ENCODE measurements at places on chromosomes 16 and 17. TPM values are rescaled to one million over a fixed set of nuclear protein-coding genes. Genes with fewer than 3 reads are reported as not detected.

GRCh38 chr17:18039535-18040260 is 490 bp downstream of the GID4 start:
- DNase-seq: no peak

DNA sequence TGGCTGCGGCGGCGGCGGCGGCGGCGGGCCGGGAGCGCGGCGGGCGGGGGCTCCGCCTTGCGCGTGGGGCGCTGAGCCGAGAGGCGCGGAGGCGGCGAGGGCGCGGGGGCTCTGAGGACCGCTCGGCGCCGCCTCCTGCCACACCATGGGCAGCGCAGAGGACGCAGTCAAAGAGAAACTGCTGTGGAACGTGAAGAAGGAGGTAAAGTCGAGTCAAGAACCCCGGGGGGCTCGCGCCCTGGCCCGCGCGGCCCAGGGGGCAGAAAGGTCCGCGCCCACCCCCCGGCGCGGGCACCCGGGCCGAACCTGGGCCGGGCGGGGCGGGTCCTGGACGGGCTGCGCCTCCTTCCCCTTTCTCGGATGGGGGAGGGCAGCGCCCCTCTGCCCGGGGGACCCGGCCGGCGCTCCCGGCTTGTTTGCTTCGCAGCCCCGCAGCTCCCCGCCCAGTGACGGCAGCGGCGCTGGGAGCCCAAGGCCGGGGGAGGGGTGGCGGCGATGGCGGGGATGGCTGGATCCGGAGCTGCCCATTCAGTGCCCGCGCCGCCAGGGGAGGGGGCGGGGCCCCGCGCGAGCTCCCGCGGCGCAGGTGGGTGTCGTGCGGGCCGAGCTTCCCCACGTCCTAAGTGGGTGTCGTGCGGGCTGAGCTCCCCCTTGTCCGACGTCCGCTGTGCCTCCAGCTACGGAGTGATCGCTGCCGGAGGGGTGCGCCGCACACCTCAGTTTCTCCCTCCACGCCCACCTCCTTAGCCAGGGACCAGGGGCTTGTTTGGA is 428 bp downstream of the SGSM2 start:
- DNase-seq: no peak

DNA sequence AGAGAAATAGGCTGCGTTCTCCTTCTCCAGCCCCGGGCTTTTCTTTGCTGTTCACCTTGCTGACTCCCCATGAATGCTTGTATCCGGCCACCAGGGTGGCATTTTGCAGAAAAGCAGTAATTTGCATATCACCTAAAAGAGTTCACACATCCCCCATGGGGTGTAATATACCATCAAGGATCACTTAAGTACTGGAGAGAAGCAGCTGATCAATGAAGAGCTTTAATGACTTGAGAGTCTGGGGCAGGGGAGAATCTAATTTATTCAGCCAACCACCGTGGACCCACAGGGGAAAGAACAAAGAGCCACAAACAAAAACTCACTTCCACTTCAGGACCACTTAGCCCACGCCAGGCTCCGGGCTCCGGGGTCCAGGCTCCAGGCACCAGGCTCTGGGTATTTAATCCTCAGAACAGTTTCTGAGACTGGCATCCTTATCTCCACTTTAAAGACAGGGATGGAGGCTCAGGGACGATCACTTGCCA is 33.9 kb upstream of the SEC14L1 start:
- no peak for DNase-seq

- DNase-seq: peak; percentile 25
These were observed 94.5 kb upstream of the WSCD1 start for GRCh38 chr17:5975661-5976060.

- no peak for DNase-seq
These were observed 10.9 kb upstream of the ARHGAP23 start for GRCh38 chr17:38417210-38417951.

DNA sequence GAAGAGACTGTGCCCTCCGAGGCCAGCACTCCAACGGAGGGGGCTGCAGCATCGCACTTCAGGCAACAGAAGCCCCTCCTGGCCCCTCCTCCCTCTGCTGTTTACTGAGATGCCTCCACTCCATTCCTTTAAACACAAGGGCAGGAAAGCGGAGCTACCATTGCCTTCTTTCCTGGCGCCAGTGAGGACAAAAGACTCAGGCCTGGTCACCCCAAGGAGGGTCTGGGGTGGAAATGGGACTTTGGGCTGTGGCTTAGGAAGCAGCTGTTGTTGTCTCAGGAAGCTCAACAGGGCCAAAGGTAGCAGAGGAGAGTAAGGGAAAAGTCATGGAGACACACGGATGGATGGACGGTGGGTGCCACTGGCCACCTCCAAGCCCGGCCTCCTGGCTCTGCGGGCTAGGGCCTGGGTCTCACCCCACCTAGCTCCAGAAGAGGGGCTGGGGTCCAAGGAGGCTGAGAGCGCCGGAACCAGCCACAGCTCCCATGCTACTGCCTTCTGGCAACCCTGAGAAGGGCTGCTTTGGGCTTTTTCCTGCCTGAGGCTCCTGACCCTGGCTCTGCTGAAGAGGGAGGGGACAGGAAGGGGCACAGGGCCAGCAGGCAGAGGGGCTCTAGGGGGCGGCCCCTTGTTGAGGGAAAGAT is 11.1 kb downstream of the CD300LG start:
- DNase-seq: no peak

GRCh38 chr16:69404275-69404805 is 18.5 kb upstream of the TERF2 start:
- no peak for DNase-seq

DNA sequence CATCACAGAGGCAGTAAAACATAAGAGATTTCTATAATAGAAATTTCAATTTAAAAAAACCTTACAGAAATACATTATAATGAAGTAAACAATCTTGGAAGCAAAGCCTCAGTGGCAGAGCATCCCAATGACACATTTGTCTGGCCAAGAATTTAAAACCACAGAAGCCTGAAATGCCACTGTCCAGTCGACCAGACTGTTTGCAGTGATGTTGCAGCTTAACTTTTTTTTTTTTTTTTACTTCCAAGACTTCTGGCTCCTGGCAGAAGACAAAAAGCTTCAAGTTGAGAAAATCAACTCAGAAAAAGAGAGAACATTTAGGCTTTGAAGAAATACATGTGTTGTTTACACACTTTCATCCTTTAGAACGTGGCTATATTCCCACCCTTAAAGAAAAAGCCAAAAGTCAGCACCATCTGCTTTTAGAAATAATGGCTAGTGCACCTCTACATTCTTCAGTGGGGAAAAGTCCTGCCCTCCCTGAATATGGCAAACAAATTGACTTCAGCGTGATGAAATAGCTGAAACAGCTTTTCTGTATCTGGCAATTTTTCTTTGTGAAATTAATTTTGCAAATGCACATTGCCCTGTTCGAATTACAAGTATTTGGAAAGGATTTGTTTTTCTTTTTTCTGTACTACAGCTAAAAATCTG is 205.5 kb upstream of the MON1B start:
- no peak for DNase-seq

- no peak for DNase-seq
These were observed 92.0 kb upstream of the CCL2 start for GRCh38 chr17:34163123-34163522.

GRCh38 chr16:88951501-88951900 is 25.5 kb downstream of the CBFA2T3 start:
- DNase-seq: no peak

- no peak for DNase-seq
These were observed 8.0 kb downstream of the SGSH start for GRCh38 chr17:80212109-80212508.

The FAM117A gene
- polyA plus RNA-seq: 20.1 TPM

DNA sequence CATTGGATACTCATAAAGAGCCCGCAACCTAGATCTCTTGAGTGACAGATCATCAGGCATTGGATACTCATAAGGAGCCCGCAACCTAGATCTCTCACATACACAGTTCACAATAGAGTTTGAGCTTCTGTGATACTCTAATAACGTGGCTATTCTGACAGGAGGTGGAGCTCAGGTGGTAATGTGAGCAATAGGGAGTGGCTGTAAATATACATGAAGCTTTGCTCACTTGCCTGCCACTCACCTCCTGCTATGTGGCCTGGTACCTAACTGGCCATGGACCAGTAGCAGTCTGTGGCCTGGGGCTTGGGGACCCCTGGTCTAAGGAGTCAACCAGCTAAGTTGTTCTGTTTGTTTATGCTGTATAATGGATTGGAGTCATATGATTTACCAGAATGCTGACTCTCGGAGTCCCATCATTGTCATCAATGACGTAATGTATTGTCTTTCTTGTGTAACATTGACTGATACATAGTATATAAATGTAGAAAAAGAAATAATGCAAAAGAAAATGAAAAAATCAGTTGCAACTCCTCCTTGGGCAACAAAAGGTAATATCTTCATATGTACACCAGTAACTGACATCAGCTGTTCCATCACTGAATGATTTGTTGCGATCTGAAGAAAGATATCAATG is 17.5 kb downstream of the ABCA9 start:
- no peak for DNase-seq

- no peak for DNase-seq
These were observed 7.7 kb downstream of the FBXL20 start for GRCh38 chr17:39393736-39394135.

DNA sequence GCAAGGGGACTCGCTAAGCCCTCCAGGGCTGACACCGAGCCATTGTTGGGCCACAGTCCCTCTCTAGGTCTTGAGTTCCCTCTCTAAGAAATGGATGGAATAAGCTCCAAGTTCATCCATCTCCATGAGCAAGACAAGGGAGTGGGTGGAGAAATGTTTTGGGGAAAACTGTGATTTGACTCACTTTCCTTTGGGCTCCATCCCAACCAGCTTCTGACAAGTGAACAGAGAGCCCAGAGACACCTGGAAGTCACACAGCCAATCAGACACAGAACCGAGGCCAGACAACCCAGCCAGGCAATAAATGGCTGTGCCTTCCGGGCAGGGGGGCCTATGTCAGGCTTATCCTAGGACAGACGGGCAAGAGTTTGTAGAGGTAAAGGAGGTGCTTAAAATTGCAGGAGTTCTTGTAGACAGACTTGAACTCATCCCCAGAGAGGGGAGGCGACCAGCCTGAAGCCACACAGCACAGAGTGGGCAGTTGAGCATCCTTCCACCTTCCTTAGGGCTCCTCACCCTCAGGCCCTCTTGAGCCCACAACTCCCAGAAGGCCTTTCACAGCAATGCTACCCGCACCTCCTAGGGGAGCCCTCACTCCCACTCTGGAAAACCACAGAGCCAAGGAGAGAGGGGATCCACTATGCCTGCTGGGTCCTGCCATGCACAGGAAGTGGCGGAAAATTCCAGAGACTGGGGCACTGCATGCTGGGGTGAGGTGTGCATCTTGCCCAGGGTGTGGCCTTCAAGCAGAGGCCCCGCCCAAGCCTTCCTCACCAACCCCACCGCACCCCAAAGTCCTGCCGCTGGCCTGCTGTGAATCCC is 9.5 kb upstream of the FAM83G start:
- DNase-seq: no peak

The ZSCAN10 gene
- polyA plus RNA-seq: not detected

The AIPL1 gene
- not detected for polyA plus RNA-seq

- no peak for DNase-seq
These were observed 760.1 kb downstream of the CDH11 start for GRCh38 chr16:64361753-64362152.

DNA sequence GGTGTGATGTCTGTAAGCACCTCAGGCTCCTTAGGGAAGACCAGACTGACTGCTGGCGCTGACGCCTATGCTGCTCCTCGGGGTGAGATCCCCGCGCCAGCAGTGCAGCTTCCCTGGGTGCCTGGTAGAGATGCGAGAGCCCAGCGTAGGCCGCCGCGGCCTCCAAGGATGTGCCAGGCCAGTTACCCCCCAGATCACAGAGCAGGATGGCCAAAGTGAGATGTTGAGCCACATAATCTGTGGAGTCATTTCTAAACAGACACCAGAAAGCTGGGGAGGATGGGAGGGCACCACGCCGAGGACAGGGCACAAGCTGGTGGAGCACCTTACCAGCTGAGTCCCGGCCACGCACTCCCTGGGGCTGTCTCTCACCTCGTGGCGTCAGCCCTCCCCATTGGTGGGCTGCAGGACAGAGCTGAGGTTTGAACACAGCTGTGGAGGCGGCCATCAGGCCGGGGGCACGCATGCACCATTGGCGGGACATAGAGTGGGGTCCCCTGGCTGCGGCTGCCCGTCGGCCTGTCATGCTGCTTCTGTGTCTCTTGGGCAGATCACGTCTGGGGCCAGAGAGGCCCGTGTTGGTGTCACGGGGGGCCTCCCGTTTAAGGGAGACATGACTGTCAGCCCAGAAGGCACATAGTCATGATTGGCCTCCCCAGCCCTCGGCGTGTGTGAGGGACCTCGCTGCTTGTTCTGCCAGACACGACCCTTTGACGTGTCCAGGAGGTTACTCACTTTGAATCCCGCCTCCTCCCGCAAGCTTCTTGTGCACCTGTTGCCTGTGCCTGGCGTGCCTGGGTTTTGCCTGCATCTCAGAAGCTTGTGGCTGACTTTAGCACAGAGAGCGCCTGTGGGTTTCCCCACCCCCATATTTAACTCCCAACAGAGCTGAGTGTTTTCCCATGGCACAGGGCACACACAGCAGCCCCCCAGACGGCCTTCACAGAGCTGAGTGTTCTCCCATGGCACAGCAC is 21.9 kb downstream of the MAPK8IP3 start:
- no peak for DNase-seq

- no peak for DNase-seq
These were observed 21.3 kb downstream of the B9D1 start for GRCh38 chr17:19341211-19341631.

DNA sequence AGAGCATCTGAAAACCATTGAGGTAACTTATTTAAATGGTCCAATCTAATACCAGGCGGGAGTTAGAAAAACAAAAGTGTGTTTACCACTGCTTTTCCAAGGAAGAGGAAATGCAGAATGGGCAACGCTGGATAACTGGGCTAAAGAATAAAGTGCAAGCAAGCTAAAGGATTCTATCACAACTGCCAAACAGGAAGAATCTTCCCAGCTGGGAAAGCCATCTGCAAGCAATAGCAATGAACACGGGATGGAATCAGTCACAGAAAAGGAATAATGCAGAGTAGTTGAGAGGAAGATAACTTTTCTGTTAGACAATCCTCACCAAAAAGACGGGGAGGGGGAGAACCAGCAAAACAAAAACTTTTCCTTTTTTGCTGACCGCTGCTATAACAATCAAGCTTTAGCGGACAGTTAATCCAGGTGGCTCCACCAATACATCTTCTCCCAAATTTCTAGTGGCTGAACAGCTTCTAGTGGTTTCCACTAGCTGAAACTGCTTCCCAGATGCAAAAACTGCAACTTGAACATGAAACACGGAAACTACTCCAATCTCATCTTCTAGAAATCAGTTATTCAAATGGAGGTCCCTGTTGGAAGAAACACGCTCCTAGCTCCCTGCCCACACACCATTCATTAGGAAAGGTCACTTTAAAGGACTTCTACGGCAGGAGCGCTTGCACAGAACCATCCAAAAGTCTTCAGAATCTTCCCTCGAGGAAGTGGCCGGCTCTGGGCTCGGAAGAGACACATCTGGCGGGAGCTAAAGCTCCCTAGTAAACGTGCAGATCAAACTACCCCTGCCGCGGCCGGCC is 929 bp downstream of the TMEM11 start:
- DNase-seq: no peak

The CTRB1 gene
- polyA plus RNA-seq: not detected

The ZMYND15 gene
- 0.41 TPM for polyA plus RNA-seq

DNA sequence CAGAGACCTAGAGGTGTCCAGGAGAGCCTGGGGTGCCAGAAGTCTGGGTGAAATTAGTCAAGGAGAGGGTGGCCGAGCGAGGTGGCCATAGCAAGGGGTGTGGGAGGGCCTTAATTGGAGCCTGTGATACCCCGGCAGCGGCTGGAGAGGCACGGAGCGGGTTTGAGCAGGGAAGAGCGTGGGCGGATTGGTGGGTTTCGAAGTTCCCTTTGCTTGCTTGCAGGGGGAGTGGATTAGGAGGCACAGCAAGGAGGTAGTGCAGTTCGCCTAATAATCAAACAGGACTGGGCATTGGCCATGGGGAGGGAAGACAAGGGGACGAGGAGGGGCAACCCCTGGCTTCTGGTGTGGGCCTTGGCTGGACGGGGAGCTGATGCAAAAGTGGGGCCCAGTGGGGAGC is 5.4 kb upstream of the FAM83G start:
- DNase-seq: no peak

The ITGAL gene
- 3.4 TPM for polyA plus RNA-seq

Measured in right renal pelvis (tissue), 4 donors.